ENCODE measurements at places on chromosomes 2 and 18. TPM values are rescaled to one million over a fixed set of nuclear protein-coding genes. Genes with fewer than 3 reads are reported as not detected.
A peak's percentile ranks its signal among the peaks of the same experiment; 100 is the strongest.

DNA sequence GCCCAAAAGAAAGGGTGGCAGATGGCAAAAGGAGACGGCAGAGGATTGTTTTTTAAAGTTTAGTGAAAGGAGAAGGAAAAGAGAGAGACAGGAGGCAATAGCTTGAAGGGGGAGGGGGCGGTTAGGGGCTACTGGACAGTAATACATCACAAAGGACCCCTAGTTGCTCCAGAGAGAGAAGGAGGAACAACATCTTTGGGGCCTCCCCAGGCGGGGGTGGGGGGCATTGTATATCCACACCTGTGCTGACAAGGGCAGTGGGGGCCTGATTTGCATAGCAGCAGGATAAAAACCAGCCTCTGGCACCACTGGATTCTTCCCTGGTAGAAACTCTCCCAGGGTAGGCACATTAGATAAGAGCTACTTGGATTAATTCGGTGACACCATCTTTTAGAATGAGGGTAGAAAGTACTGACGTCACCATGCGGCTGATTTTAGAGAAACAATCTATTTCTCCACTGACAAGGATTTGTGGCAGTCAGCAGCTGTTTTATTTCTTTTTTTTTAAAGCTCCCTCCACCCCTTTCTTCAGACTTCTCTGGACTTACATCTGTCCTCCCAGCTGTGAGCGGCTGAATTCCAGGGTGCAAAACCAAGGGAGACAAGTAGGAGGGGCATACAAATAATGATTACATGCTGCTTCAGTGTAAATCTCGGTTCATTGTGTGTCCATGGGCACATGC lies 199.8 kb upstream of the NRP2 start:
- H3K36me3 ChIP-seq, result no peaks in the 10 kb centered on the region
- no peaks in the 10 kb centered on the region for H3K4me1 ChIP-seq
- no peak overlapping the region for H3K4me3 ChIP-seq
- DNase-seq, result no peak
- no peak overlapping the region for H3K27ac ChIP-seq

GRCh38 chr18:69021211-69021805 lies 223.4 kb downstream of the CCDC102B start:
- no peaks in the 10 kb centered on the region for H3K36me3 ChIP-seq
- no peaks in the 10 kb centered on the region for H3K27me3 ChIP-seq
- H3K4me1 ChIP-seq, result no peaks in the 10 kb centered on the region
- no peak overlapping the region for H3K27ac ChIP-seq
- no peak overlapping the region for H3K4me3 ChIP-seq
- no peak for DNase-seq

GRCh38 chr2:64153811-64154210 lies 9.6 kb upstream of the PELI1 start:
- no peak for DNase-seq
- H3K4me1 ChIP-seq, result peaks cover 6% of the 10 kb centered on the region

DNA sequence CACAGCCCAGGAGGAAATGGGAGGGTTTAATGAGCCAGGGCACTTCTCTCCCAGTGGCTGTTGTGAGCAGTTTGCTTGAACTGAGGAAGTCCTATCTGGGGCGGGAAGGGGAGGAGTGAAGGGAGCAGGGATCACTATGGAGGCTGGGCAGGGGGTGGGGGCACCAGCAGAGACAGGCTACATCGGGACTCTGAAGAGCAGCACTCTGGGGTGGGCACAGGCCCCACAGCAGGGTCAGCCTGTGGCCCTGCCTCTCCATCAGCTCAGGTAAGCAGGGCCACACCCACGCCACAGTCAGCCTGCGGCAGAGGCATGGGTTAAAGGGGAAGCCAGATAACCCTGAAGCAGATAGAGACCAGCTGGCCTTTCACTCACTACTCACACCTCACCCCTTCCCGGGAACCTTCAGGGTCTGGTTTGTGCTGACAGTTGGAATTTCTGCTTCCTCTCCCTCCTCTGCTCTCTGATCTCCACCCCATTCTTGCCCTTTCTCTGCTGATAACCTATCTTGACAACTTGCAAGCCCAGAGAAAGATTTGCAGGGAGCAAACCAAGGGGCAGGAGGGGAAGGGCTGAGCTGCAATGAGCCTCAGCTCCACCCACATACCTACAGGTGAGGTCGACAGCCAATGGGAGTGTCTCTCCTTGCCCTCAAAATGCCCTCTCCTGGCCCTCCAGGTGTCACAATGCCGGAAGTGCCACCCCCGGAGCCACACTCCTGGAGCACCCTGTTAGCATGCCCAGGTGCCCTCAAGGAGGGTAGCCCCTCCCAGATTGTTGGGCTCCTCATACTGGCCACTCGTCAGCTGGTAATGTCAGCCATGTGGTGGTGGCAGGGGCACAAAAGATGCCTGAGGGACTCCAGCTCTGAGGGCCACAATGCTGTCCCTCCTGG lies 3.7 kb downstream of the SIGLEC15 start:
- peaks cover 15% of the 10 kb centered on the region for H3K4me1 ChIP-seq
- H3K36me3 ChIP-seq, result no peaks in the 10 kb centered on the region
- no peak overlapping the region for H3K4me3 ChIP-seq
- no peak overlapping the region for H3K27ac ChIP-seq

- H3K4me1 ChIP-seq, result peaks cover 20% of the 10 kb centered on the region
- H3K27ac ChIP-seq, result no peak overlapping the region
- DNase-seq, result no peak
- H3K27me3 ChIP-seq, result no peaks in the 10 kb centered on the region
- no peaks in the 10 kb centered on the region for H3K36me3 ChIP-seq
These were observed 56.4 kb downstream of the ZFP36L2 start for GRCh38 chr2:43169987-43170386.

DNA sequence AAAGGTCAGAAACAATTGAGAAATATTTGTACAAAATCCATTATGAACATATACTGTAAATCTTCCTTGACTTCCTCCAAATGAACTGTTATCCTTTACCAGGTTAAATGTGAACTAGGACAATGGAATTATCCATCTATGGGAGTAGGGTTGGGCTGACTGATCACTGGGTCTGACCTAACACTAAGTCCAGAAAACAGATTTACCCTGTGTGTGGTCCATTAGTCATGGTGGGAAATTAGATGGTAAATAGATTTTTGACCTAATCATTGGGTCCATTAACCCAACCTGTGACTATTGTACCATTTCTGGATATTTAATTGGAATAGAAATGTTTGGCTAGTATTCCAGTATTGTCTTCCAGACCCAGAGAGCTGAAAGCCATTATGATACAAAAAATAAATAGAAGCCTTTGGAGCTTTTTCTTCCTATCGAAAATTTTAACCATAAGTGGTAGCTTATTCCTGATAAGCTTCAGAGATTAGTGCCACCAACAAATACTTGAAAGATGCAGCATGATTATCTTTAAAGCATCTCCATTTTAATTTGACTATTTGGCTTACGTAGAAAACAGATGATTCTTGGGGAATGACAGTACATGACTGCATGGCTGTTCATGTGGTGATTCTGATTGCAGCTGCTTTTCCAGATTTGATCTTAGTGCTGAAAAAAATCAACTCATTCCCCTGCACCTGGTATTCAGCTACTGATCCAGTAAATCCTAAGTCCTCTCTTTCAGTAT lies 703.2 kb upstream of the FSHR start:
- no peaks in the 10 kb centered on the region for H3K36me3 ChIP-seq
- no peaks in the 10 kb centered on the region for H3K4me1 ChIP-seq

DNA sequence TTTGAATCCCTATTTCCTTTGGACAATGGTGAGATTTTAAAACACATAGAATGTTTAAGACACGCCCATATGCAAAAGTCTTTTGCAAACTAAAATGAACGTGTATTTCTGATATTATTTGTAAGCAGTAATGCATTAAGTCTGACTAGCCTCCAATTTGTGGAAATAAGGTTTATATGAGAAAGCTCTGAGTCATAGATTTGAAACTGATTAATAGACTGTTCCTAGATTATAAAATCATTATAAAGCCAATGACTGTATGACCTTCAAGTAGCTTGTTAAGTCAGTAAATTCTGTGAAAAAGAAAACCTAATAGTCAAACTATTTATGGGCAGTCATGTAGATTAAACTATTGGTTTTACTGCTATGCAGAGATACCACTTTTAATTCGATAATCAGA lies 12.8 kb upstream of the EFEMP1 start:
- H3K36me3 ChIP-seq, result no peaks in the 10 kb centered on the region
- no peak overlapping the region for H3K27ac ChIP-seq
- H3K27me3 ChIP-seq, result no peaks in the 10 kb centered on the region
- H3K4me1 ChIP-seq, result no peaks in the 10 kb centered on the region

GRCh38 chr2:197028230-197028629 lies 101.7 kb upstream of the PGAP1 start:
- DNase-seq, result no peak
- H3K36me3 ChIP-seq, result no peaks in the 10 kb centered on the region
- no peak overlapping the region for H3K4me3 ChIP-seq
- no peaks in the 10 kb centered on the region for H3K4me1 ChIP-seq
- no peak overlapping the region for H3K27ac ChIP-seq

GRCh38 chr2:241776336-241777169 lies at the start of gene GAL3ST2:
GAL3ST2 (plus strand) TSS chr2:241776822; CDS start chr2:241776956, 134 bp downstream.
- H3K4me1 ChIP-seq, result peaks cover 13% of the 10 kb centered on the region
- no peak for DNase-seq
- no peak within 1 kb of the TSS for H3K4me3 ChIP-seq
- H3K27ac ChIP-seq, result no peak within 1 kb of the TSS
- H3K27me3 ChIP-seq, result peaks cover 43% of the 10 kb centered on the region

- DNase-seq, result no peak
- no peak overlapping the region for H3K4me3 ChIP-seq
- H3K27me3 ChIP-seq, result no peaks in the 10 kb centered on the region
- no peak overlapping the region for H3K27ac ChIP-seq
- no peaks in the 10 kb centered on the region for H3K4me1 ChIP-seq
These were observed 40.9 kb upstream of the ALKAL2 start for GRCh38 chr2:328761-329160.

DNA sequence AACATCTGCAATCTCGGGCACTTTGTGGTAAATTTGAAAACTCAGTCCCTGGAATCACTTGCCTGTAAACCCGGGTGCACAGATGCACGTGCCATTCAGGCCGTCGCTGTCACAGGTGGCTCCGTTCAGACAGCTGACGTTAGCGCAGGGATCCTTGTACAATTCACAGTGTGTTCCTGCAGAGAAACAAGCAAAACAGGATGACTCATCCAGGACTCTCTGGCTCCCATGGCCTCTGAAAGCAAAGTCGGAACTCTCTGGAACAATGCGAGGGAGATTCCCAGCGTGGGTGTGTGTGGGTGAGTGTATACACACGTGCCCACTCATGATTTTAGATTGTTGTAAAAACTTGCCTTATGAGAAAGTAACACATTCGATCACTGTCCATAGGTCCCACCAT lies 136.1 kb upstream of the PID1 start:
- H3K4me3 ChIP-seq, result peak overlapping the region; percentile 54
- H3K36me3 ChIP-seq, result no peaks in the 10 kb centered on the region
- H3K27me3 ChIP-seq, result no peaks in the 10 kb centered on the region
- DNase-seq, result peak; percentile 93

DNA sequence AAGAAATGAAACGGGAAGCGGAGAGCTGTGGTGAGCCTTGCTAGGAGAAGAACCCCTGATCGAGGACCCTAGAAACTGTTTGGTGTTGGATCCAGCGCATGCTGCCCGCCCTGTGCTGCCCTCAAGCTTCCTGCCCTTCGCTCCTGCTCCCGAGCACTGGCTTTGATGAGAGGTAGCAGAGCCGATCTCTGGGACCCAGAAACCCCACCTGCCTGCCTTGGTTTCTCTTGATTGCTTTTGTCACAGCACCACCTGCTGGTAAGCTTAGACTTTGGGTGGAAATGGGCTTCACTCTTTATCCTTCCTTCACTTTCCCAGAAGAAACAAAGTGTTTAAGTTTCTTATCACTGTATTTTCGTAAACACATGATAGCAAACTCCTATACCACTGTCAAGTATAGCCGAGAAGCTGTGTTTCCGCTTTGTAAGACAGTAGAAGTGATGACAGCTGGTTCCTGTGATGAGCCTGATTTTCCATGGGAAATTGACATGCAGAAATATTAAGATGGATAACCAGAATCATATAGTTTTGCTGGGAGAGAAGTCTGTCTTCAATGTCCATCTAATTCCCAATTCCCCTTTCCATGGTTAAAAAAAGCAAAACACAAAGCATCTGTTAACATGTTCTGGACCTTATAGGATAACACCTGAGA lies 267.4 kb downstream of the PHLPP1 start:
- H3K36me3 ChIP-seq, result peaks cover 10% of the 10 kb centered on the region
- DNase-seq, result no peak
- no peak overlapping the region for H3K4me3 ChIP-seq
- no peak overlapping the region for H3K27ac ChIP-seq

GRCh38 chr2:165725421-165725820 lies 68.6 kb downstream of the GALNT3 start:
- H3K27ac ChIP-seq, result peak overlapping the region; percentile 37
- DNase-seq, result peak; percentile 19
- H3K4me1 ChIP-seq, result peaks cover 11% of the 10 kb centered on the region

DNA sequence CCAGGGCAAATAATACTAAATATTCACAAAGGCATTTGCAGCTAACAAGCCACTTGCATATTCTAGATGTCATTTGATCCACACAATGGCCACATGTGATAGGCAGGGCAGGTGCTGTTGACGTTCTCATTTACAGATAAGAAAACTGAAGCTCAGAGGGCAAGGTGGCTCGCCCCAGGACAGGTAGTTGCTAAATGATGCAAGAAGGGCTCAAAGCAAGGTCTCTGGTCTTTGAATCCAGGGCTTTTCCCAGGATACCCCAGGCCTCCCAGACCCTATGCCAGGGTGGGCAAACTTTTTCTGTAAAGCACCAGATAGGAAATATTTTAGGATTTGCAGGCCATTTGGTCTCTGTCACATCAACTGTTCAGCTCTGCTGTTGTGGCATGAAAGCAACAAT lies 35.1 kb downstream of the LOXHD1 start:
- no peak for DNase-seq
- peaks cover 3% of the 10 kb centered on the region for H3K27me3 ChIP-seq
- H3K4me1 ChIP-seq, result no peaks in the 10 kb centered on the region
- no peak overlapping the region for H3K27ac ChIP-seq
- H3K4me3 ChIP-seq, result no peak overlapping the region

The HMSD gene
- polyA plus RNA-seq, result 0.94 TPM

The TUBA4B gene
- polyA plus RNA-seq, result 0.08 TPM

The ITPRIPL1 gene
- 0.58 TPM for polyA plus RNA-seq

The PSMA8 gene
- not detected for polyA plus RNA-seq

The RAB17 gene
- 3.7 TPM for polyA plus RNA-seq

The CABYR gene
- 6.9 TPM for polyA plus RNA-seq

The SCN9A gene
- polyA plus RNA-seq, result 0.09 TPM

The GALNT5 gene
- polyA plus RNA-seq, result 8.3 TPM

The GCC2 gene
- 4.0 TPM for polyA plus RNA-seq

The LYPD1 gene
- 0.02 TPM for polyA plus RNA-seq

The RIT2 gene
- not detected for polyA plus RNA-seq

The KCNG2 gene
- not detected for polyA plus RNA-seq

All from keratinocyte (primary cell).